ENCODE measurements at places on chromosomes 7 and 10. TPM values are rescaled to one million over a fixed set of nuclear protein-coding genes. Genes with fewer than 3 reads are reported as not detected.

GRCh38 chr10:20271490-20271889, 455.3 kb downstream of the PLXDC2 start:
- no peak for DNase-seq

DNA sequence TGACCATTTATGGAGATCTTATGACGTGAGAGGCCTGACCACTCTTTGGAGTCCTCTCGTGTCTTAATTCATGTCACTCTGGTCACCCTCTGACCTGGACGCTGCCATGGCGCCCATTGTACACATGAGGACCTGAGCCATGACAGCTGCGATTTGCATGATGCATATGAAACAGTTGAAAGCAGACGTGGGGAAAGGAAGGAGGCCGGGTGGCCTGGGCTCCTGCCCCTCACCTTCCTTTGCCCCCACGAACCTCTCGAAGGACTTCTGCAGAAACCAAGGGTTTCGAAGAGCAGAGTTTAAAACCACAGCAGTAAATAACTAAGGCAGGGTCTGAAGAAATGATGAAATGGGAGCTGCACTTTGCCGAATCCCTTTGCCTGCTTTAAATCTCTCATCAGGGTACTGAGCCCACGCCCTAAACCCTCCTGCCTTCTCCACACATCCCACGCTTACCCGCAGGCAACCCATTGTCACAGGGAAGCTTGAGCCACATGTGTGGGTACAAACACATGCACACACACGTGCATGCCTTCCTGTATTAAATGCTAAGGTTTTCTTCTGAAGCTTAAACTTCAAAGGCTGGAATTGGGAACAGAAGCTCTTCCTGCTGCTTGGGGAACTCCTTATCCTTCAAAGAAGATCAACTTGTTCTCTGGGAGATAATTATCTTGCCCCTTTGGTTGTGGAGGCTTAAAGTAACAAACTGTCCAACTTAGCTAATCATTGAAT, 11.7 kb upstream of the CALML3 start:
- no peak for DNase-seq

- DNase-seq, result no peak
These were observed 232.0 kb downstream of the MDFIC start for GRCh38 chr7:115153769-115154477.

- DNase-seq, result no peak
These were observed 67.0 kb downstream of the DNAJB6 start for GRCh38 chr7:157403646-157404401.

GRCh38 chr7:91843831-91844230, 36.7 kb downstream of the MTERF1 start:
- DNase-seq, result no peak

DNA sequence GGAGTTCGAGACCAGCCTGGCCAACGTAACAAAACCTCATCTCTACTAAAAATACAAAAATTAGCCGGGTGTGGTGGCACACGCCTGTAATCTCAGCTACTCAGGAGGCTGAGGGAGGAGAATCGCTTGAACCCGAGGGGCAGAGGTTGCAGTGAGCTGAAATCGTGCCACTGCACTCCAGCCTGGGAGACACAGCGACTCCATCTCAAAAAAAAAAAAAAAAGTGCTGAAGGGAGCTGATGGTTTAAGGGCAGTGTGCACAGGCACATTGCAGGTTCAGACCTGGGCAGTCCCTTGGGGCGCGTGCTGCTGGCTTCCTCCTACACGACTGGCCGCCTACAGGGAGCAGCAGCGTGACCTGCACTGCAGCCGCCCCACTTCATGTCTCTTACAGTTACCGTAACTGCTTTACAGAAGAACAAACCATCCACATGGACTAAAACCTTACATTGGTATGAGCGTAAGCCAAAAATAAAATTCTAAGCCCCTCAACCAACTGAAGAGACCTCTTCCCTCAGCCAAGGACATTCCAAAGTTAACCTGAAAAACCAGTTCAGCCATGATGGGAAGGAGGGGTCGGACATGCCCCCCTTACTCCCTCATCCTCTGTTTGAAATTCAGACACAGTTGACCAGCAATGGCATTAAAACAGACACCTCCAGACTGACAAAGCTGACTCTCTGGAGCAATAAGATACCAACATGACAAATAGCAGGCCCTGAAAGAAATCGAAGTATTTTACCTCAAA, 262.2 kb downstream of the ZMYND11 start:
- DNase-seq, result peak; percentile 53

- no peak for DNase-seq
These were observed 19.0 kb downstream of the SMURF1 start for GRCh38 chr7:99124751-99125504.

- no peak for DNase-seq
These were observed 1355.2 kb downstream of the XPNPEP1 start for GRCh38 chr10:108567899-108568752.

The CALCR gene
- not detected for total RNA-seq

- DNase-seq, result no peak
These were observed 51.3 kb upstream of the MAGI2 start for GRCh38 chr7:79504607-79505389.

DNA sequence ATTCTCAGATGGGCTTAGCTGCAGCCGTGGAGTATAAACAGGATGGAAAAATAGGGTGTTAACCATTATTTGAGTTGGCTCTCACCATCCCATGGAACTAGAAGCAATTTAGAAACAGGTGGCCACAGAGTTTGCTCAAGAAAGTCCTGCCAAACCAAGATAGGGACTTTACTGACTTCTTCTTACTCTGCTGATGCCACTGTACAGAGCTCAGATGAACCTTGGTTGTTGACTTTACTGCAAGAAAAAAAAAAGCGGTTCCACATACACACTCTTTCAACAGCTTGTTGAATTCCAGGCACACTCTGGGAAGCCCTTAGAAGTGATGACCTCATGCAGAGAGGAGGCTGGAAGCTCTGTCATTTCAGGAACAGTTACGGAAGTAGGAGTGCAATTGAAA, 753.4 kb downstream of the NRG3 start:
- DNase-seq, result no peak

- no peak for DNase-seq
These were observed 91.5 kb downstream of the CTTNBP2 start for GRCh38 chr7:117781707-117782106.

DNA sequence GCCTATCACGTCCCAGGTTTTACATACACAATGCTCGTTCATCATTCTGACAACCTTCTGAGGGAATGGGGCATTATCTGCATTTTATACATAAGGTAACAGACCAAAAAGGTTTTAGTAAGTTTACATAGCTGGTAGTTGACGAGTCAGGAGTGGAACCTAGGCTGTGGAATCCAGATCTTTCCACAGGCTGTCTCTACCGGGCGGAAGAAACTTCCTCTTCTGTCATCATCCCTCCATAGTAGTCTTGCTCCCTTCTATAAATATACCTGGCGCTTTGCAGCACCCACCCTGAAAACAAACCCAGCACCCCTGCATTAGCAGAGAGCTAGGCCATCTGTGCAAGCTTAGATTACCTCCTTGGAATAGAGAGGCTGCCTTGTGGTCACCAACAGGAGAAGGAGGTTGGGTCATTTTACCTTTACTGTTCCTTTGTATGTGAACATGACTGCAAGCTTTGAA, 1.3 kb downstream of the TSPAN13 start:
- no peak for DNase-seq

DNA sequence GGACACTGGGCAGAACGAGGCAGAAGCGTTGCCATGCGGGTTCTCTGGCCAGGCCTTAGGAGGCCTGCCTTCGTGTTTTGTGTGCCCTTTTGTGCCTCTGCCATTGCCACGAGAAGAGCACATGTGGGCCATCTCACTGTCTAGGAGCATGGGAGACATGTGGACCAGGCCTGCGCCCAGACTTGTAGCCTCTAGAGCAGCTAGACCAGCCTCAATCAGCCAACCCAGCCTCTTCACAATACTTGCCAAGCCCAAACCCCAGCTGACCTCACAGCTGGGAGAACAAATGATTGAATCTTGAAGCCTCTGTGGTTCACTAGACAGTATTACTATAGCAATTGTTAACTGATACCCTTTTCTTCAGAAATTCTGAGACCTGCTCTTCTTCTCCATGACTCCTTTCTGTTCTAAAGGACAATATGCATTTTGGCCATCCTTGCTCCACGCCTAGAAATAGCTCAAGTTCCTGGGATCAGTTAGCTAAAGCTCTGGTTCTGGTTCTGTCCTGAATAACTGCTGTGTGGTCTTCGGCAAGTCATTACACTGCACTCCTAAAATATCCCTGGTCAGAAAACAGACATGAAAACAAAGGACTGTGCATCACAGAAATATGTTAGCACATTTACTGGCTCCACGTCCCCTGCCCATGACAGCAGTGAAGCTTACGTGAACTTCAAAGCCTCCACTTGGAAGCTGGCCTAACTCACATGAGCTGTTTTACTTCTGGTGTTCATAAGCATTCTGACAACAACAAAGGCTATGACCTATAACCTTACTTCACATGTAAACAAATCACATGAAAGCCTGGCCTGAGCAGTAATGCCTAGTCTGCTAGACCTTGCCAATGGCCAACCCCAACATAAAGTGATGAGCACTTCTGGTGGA, 72.3 kb upstream of the MKRN1 start:
- DNase-seq, result no peak

The BTBD16 gene
- total RNA-seq, result not detected

The IL15RA gene
- total RNA-seq, result 9.6 TPM

DNA sequence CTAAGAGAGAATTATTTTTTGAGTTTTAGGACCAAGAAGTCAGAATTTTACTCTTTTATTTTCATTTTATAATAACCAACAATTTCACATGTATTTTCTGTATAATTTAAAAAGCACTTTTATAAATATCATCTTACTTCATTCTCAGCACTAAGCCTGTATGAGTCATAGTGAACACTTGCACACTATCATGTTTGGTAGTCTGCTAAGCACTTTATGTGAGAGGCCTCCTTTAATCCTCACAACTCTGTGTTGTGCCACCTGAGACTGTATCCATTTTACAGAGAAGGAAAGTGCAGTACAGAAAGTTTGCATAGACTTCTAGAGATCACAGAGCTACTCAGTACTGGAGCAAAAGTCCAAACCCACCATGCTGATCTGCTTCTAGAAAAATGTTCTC, 939.6 kb downstream of the NRG3 start:
- no peak for DNase-seq

Measured in right atrium auricular region (tissue), 2 donors.